ENCODE measurements at places on chromosomes 13 and 19.

- no peak for DNase-seq
Measured at GRCh38 chr13:98013241-98013640, 59.8 kb downstream of the IPO5 start.

- no peak for DNase-seq
Measured at GRCh38 chr13:91154558-91155353, 192.7 kb upstream of the MIR17HG start.

DNA sequence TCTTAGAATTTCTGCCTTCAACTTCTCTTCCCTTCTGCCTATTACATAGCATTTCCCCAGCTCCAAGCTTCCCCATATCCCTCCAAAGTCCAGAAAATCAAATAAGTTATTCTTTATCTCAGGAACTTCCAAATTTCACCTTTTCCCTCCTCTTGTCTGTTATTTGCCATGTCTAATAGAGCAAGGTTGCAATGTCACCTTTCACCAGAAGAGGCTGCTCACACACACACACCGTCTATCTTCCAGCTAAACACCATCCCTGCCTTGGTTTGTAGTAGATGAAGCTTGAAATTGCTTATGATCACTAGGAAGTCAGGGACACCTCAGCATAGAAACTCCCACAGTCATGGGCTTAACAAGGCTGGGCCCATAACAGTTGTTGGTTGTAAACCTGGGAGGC lies 48.4 kb downstream of the ZNRF4 start:
- DNase-seq, result no peak

DNA sequence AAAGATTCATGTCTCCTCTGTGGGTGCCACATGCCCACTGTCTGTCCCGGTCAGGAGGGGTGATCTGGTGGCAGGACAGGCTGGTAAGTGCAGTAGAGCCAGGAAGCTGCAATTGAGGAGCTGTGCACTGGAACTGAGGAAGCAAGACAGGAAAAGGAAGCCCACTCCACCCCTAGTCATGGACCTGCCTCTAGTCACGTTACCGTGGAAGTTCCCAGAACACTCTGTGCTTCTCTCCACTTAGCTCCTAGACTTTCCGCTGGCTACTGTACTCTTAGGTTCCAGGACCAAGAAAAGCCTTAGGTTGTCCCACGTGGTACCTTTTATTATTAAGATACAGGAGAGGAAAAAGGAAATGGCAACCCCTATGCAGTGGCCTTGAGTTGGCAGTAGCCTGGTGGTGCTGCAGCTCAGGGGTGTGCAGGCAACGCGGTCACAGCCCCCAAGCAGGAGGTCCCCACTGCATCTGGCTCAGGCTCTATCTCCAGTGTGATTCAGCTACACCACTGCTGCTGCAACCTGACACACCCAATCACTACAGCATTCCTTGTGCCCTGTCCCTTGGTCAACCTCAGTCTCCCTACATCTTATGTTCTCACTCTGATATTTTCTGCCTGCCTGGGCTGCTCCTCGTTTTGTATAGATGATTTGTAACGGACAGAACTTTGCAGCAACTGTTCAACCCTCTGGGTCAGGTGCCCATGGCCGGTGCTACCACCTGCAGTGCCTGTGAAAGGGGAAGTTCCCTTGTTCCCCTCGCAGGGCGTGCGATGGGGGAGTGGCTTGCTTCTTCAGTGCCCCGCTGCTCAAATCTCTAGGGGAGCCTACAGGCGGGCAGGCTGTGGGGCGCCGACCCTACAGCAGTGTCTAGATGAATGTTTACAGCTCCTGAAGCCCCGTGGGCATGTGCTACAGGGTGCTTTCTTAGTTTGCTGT lies 24.4 kb upstream of the GPR12 start:
- DNase-seq, result no peak

DNA sequence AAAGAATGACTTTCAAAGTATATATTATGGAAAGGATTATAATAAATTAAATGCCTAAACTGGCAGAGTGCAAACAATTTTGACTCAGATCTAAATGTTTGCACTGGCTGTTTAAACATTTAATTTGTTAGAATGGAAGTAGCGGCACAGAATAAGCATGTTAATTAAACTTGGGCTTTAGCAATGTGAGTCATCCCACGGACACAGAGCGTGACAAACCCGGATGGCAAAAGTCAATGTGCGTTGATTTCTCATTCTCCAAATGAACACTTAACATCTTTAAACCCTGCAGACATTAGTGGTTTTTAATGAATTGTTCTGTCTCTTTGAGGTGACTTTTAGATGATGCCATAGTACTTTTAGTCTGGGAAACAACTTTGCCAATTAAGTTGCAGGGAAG lies 38.4 kb downstream of the PCDH8 start:
- no peak for DNase-seq

DNA sequence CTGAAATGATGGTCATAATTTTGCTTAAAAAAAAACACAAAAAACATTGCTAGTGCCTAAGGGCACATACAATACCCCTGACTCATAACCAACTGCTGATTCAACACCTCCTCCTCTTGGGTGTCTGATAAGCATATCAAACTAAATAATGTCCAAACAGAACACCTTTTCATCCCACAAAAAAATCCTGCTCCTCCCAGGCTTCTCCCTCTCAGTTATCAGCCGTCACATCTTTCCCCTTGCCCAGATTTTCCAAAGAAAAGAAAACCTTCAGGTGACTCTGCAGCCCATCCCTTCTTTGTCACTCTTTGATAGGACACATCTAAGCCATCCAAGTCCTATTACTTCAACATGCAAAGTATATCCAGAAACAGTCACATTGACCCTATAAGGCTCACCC lies 46.9 kb downstream of the ABCC4 start:
- DNase-seq, result no peak

DNA sequence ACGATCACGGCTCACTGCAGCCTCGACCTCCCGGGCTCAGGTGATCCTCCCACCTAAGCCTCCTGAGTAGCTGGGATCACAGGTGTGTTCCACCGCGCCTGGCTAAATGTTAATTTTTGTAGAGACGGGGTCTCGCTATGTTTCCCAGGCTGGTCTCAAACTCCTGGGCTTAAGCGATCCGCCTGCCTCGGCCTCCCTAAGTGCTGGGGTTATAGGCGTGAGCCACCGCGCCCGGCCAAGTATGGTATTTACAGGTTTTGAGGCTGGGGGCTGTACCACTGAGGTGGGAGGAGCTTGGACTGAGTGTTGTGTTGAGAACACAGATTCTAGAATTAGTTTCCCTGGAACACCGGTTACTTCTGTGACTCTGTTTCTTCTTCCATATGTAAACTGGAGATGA lies 452 bp upstream of the PPM1N start:
- DNase-seq, result no peak

GRCh38 chr19:44608391-44608821 lies 5.0 kb upstream of the IGSF23 start:
- no peak for DNase-seq

DNA sequence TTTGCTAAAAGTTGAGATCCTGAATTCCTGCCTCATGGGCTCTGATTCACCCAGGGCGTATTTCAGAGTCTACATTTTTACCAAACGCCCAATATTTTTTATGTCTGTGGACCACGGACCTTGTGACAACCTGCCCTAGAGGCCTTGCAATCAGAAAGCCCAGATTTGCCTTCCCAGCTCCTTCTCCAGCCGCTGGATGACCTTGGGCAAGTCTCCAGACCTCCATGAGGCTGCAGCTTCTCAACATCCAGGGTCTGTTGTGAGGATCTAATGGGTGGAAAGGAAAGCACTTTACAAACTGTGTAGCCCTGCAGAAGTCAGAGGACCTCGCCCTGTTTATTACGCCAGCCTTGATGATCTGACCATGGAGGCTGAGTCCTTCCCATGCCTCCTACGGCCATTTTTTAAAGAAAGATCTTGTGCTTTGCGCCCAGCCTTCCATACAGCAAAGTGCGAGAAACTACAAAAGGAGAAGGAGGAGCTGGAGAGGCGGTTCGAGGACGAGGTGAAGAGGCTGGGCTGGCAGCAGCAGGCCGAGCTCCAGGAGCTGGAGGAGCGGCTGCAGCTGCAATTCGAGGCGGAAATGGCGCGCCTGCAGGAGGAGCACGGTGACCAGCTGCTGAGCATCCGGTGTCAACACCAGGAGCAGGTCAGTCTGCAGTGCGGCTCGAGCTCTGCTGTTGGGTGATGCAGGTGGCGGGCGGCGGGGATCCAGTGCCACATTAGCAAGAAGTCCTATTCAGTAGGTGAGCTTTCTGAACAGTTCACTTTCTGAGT lies 115.6 kb downstream of the SLC7A1 start:
- no peak for DNase-seq

- no peak for DNase-seq
Measured at GRCh38 chr13:110214637-110215036, 92.3 kb downstream of the COL4A1 start.

DNA sequence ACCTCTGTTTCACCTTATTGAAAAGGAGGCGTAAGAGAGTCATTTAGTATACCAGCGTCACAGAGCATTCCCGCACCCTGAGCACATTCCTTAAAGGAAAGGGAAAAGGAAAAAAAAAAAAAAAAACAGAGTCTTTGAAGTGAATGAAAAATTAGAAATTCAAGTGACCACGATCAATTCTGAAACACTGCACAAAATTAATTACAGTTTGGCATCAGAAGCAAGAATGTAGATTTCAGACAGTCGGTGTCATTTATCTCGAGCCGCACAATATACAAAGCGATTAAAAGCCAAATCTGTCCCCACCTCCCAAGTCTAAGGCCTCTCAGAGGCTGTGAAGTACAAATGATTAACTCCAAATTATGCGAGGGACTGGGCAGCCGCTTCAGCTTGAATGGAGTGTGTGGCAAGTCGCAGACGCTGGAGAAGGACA lies 173.7 kb upstream of the ZNF507 start:
- no peak for DNase-seq

DNA sequence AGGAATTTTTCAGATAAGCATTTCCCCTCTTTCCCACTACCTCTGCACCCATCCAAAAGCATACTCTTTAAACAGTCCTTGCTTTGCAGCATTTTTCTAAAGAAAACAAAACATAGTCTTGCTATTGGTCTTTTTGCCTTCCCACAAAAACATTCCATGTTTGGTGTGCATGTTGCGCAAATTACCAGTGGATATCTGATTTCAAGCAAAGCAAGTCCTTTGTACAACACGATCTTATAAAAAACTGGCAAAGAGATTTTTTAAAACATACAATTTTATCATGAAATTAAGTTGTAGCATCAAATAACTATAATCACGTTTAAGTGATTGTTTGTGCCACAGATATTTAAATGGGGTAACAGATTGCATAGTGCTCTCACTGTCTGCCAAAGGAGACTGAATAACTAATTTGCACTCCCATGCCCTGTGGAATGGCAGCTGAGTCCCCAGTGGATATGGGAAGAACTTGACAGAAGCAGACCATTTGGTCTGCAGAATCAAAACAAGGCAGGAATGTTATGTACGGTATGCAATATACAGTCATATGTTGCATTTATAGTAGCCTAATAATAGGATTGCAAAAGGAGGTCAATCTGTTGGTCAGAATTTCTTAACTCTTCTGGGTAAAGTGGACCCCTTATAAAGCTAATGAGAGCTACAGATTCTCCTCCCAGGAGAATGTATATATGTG lies 285.7 kb downstream of the TBC1D4 start:
- no peak for DNase-seq

- no peak for DNase-seq
Measured at GRCh38 chr13:94710065-94710781, 2.1 kb downstream of the SOX21 start.

Data from stimulated activated CD8-positive, alpha-beta memory T cell treated with anti-CD3 and anti-CD28 coated beads, Interleukin-7, amount 100 ng/mL, for 1 hour (primary cell).